Coronary artery (tissue), 2 donors: ENCODE measurements at places on chromosomes 7 and 10.

GRCh38 chr7:33698041-33698440 lies 207.3 kb upstream of the BMPER start:
- no peak for DNase-seq

DNA sequence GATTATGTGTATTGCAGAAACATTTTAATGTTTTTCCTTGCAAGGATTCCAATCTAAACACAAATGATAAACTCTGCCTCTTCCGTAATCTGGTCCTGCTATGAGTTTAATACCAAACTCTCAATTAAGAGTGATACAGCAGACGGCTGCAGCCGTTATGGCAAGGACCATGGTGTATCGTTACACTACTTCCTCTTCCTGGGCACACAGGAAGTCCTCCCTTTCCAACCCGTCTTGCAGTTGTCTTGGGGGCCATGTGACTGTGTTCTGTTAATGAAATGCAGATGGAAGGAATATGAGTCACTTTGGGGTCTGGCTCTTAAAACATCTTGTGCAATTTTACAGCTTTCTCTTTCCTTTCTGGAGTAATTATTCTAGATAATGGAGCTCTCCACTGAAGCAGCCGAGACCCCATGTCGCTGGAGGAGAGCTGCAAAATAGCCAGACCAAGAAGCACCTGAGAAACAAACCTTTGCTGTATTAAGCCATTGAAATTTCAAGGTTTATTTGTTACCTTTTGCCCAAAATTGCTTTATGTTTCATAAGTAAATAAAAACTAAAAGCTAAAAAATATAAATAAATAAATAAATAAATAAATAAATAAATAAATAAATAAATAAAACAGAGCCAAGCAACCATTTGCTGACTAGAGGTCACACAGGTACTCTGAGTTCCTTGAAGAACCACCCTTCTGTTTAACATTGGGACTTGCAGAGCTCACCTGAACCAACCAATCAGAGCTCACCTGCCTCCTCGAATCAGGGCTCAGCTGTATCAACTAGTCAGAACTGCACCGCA lies 74.7 kb downstream of the FRMPD2 start:
- DNase-seq: no peak

- DNase-seq: no peak
Measured at GRCh38 chr10:127527891-127528290, 21.2 kb upstream of the NPS start.

- DNase-seq: no peak
Measured at GRCh38 chr10:5550250-5550545, 25.4 kb downstream of the CALML3 start.

- DNase-seq: no peak
Measured at GRCh38 chr7:108071551-108071950, 58.6 kb downstream of the LAMB4 start.
